Mesenchymal stem cell (in vitro differentiated cells and primary cell): ENCODE measurements at places on chromosomes 12 and 14.
A peak's percentile ranks its signal among the peaks of the same experiment; 100 is the strongest.

DNA sequence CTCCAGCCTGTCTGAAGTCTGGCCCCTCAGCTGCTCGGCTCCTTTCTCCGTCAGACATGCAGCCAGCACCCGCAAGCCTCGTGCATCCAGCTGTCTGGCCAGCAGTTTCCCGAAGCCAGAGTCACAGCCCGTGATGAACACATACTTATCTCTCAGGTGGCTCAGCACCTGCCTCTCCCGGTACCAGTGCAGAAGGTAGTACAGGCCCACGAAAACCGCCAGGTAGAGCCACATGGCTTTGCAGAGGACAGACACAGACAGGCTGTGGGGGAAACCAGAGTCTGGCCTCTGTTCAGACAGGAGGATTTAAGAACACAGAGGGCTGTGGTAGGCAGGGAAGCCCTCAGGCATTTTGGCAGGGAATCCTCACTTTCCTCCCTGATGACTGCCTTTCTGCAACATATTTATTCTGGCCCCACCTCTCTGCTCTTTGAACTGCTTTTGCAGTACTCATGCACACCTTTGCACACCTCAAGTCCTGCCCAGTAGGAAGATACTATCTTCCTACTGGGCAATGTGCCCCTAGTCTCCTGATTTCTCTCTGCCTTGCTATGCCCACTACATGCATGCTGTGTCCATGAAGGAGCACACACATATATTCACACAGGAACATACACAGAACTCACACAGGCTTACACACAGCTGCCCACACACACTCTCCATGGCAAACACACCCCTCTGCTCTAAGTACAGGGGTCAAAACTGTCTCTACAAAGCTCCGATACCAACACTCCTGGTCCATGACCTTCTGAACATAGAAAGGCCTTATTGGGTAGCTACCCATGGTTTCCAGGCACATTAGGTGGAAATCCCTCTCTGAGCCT is at the start of gene RDH16:
Gene RDH16 (minus strand): TSS at position 380 of the 824 bp plus-strand sequence. CDS start 146 bp downstream, at position 234.
- no peak for DNase-seq

DNA sequence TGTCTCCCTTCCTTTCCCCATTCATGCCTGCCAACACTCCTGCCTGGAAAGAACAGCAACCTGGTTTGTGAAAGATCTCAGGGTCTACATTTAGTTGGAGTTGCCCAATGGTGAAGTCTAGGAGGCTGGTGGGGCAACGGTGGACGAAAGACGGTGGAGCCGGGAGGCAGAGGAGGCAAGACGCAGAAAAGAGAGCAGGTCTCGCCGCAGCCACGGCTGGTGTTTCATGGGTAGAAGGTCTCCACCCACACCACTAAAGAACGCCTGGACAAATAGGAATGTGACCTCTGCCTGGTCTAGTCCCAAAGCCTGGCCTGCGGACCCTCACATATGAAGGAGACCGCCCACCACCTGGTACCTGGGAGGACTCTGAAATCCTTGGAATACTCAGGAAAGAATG is 185.6 kb downstream of the ALG10 start:
- DNase-seq, result no peak

DNA sequence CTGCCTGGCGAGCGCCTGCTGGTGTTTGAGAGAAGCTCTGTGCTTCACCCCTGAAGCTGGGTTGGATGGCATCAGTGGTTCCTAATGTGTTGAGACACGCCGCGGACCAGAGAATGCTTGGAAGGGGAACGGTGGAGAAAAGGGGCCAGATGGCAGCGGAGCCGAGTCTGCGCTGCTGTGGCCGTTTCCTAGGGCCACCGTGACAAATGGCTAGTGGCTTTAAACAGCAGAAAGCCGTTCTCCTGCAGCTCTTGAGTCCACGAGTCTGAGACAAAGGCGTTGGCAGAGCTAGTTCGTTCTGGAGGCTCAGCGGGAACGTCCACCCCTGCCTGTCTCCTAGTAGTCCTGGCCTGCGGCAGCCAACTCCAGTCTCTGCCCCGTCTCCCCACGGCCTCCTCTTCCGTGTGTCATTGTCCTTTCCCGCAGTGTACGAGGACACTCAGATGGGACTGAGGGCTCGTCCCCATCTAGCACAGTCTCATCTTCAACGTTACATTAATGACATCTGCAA is 103.6 kb downstream of the ADGRD1 start:
- DNase-seq, result no peak

DNA sequence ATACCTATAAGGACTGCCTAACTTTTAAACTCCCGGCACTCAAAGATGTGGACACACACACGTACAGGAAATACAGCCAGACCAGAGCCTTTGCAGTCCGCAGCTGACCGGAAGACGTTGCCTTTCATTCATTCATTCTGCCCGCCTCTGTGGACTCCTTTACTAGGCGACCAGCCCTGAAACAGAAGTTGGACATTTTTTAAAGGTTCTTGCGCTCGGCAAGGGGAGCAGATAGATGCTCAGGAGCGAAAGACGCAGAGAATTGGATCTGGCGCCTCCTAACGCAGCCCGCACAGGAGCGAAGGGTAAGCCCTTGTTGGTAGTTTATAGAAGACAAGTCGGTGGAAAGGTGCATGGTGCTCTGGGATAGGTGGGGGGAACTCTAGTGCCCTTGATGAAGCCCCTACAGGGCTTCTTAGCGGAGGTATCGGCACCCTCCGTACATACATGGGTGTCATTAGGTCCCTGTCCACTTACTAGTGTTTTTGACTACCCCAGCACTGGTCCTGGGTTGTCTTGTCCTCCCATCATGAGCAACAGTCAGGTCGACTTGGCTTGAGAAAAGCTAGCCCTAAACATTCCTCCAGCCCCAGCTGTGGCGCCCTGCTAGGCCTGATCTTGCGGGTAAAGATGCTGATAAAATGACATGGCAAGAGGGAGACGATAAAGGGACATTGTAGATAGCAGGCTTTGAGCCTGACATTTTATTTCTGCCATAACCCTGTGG is at the start of gene KDM2B:
Gene KDM2B (minus strand): TSS at position 65 of the 727 bp plus-strand sequence. CDS start 112 bp downstream, outside the sequence.
- peak; percentile 79 for DNase-seq

DNA sequence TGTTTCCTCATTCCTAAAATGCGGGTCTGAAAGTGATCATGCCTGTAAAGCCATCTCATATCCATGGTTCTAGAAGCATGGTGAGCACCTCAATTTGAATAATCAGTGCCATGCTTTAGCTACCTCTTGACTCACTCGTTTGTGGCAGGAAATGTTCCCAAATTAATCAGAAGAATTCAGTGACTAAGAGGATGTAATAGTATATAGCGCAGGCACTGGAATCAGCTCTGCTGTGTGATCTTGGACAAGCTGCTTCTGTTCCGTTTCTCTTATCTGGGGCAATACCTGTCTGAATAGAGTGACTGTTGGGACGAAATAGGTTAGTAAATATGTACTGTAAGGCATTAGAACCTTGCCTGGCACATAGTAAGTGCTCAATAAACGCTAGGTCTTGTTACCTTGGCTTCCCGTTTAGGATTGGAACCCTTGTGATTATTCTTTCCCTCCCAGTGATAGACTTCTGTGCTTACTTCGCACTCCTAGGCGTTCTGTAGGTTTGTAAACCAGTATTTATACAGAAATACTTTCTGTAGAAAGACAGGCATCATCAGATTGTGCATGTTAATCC is 820 bp upstream of the SMAGP start:
- peak; percentile 73 for DNase-seq

DNA sequence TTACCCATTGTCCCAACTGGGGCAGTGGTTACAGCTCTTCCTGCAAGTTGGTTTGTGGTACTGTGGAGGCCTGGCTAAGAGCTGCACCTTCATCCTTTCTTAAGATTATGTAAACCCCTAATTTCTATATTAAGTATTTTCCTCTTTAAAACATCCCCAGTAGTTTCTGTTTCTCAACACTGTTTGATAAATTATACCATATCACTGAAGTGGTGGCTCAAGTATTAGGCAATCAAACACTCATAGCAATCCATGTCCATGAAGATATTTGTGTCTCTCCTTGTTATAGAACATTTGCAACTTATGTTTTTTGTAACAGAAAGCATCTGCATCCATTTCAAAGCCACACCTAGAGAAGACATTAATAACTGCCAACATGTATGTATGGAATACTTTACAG is 31.8 kb downstream of the ATXN3 start:
- peak; percentile 7 for DNase-seq

DNA sequence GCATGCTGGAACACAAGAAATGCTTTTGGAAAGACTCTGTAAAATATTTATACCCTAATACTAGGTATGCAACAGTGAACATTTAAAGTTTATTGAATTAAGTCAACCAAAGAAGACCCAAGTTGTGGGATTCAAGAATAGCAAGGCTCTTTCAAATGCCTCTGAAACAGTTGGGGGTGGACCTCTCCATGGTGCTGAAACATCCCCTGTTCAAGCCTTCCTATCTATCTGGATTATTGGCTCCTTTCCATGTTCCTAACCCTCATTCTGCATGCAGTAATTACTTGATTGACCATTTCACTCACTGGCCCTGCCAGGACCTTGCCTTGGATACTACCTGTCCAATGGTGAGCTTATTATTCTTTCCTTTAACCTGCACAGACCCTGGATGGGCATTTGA is 349.7 kb downstream of the NRXN3 start:
- DNase-seq, result peak; percentile 7

DNA sequence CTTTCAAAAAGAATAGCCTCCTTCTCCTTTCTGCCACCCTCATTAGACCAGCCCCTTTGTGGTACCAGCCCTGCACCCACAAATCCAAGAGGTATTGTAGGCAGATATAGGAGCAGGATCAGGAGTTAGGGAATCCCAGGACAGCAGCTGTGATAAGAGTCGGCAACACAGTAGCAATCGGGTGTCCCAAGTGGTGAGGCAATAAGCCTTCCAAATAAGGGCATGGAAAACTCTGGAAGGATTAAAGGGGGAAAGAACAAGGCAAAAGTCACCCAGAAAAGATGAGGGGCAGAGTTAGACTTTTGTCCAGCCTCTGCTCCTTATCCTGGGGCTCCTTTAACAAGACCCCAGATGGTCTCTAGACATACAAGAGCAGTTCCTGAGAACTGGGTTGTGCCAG is 204.2 kb downstream of the TBX5 start:
- DNase-seq, result no peak

DNA sequence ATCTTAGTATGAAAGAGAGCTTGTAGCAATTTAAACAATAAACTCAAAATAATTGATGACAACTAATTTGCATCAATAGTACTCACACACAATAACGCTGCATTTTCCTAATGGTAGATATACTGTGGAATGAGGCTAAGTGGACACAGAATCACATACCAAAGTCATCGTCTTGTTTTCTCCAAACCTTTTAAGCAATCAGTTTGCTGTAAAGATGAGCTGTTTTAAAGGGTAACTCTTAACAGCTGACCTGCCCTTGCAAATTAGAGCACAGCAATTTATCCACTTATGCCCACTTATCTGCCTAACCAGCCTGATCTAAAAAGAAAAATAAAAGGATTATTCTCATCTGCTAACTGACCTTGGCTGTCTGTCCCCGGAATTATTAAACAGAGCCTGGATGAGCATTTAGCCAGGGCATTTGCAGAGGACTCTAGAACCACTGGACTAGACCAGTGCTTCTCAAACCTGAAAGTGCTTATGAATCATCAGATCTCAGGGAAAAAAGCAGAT is 174.3 kb upstream of the BCL2L14 start:
- no peak for DNase-seq

- DNase-seq, result no peak
These were observed 62.5 kb upstream of the SOX5 start for GRCh38 chr12:24011927-24012507.

DNA sequence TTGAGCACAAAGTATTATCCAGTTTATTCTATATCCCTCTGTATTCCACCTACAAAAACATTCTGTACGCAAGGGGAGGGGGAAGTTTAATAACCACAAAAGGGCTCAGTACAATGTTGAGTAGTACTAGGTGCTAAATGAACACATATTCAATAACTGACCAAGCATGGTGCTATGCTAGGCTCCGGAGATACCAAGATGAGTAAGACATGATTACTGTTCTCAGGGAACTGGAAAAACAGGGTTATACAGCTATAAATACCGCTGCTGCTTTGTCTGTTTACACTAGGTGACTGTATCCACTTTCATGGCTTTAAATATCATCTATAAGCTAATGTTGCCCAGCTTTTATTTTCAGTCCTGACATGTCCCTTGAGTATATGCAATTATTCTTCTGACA is 135.8 kb downstream of the INSM2 start:
- peak; percentile 83 for DNase-seq

DNA sequence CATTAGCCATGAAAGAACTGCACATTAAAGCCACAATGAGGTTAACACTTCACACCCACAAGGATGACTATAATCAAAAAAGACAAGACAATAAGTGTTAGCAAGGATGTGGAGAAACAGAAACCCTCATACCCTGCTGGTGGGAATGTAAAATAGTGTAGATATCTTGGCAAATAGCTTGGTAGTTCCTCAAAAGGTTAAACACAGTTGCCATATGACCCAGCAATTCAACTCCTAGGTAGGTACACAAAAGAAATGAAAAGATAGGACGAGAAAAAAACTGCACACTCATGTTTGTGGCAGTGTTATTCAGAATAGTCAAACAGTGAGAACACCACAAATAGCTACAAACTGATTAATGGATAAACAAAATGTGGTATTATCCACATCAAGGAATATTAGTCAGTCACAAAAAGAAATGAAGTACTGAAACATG is 93.5 kb downstream of the ATXN2 start:
- peak; percentile 29 for DNase-seq

DNA sequence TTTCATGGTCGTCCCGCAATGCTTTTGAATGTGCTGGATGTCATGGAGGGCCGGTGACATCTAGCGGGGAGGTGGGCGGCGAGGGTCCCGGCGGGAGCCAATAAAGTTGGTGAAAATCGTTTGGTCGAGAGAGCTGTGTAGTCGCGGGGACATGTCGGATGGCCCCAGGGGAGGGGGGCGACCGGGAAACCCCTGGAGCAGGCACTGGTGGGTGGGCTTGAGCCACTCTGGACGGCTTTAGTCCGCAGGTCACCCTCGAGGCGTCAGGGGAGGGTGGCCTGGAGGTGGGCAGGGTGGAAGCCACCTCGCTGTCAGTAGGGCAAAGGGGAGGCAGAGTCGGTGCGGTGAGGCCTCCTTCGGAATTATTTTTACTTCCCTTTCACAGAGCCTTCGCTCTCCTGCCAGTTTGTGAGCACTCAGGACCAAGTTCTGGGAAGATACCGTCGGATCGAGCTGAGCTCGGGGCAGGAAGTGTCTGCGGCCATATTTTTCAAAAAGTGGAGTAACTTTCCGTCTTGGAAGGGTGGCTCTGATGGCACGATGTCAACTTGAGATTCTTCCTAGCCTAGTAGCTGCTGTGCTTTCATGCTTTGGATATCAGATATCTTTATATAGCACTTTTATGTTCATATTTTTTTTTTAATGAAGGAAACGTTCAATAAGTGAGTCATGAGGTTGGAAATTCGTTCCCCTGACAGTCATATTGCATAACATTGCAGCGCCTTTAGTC is 28.2 kb downstream of the WBP11 start:
- DNase-seq, result peak; percentile 76

- no peak for DNase-seq
These were observed 142.7 kb downstream of the EGLN3 start for GRCh38 chr14:33808187-33808586.
